Right atrium auricular region (tissue), 2 donors: ENCODE measurements at places on chromosomes 11 and 22. TPM values are rescaled to one million over a fixed set of nuclear protein-coding genes. Genes with fewer than 3 reads are reported as not detected.

The OSBP2 gene
- 4.0 TPM for total RNA-seq

The GAS2L1 gene
- total RNA-seq, result 28.0 TPM

The PATE2 gene
- not detected for total RNA-seq

DNA sequence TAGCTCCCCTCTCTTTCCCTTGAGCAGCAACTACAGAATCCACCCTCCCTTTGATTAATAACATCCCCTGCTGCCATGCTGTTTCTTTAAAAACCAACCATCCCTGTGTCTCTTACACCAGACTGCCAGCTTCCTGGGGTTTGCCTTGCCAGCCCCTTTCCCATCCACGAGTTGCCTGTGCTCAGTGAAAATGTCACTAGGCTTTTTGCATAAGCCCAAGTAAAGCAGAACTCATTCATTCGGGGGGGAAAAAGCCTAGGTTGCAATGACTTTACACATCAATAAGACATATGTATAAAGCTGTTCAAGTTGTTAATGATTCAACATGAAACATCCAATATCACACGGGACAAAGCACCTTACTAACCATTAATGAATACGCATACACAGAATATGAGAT, 398.7 kb downstream of the OPCML start:
- DNase-seq, result no peak
- no peak overlapping the region for H3K27ac ChIP-seq
- no peaks in the 10 kb centered on the region for H3K36me3 ChIP-seq

The PAX6 gene
- total RNA-seq, result not detected

The SCGB1A1 gene
- total RNA-seq, result not detected

DNA sequence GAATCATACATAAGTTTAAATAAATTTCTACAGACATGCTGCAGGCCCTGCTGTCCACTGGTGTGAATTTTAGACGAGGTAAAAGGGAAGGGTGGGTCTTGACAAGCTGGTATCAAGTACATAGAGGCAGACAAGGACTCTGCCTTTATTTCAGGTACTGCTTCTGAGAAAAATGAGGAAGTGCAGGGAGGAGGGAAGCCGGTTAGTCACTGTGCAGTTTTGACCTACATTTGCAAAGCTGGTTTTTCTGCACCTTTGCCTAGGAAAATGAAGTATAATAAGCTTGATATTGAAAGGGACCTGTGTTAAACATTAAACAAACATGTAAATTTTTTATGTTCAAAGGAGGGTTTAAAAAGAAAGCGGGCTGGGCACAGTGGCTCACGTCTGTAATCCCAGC, 24.6 kb downstream of the TMEM45B start:
- no peak for DNase-seq
- no peak overlapping the region for H3K27ac ChIP-seq
- no peaks in the 10 kb centered on the region for H3K36me3 ChIP-seq

DNA sequence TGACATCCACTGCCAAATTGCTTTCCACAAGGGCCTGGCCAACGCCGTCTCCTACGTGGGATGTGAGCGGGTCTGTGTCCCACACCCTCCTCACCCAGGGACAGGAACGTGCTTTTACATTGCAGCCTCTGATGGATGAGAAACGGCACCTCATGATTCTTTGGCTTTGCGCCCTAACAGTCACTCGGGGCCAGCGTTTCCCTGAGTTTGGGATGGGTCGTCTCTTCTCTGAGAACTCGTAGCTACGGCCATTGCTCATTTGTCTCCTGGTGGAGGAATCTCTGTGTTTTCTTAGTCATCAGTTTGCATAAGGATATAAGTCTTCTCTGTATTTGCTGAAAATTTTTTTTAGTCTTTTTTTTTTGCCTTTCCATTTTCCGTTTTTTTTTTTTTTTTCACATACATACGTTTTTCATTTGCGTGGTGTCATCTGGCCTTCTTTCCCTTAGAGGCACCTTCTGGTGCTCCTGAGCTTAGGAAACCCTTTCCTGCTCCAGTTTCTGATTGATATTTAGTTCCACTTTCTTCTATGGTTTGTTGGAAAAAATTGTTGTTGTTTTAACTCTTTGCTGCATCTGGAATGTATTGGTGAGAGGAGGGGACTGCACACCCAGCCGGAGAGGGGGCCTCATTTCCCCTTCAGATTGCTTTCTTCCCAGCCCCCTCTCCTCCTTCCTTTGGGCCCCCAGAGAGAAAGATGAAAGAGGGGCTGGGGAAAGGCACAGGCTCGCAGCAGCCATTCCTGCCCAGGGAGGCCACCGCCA, 12.0 kb downstream of the TNNT3 start:
- peaks cover 18% of the 10 kb centered on the region for H3K4me1 ChIP-seq
- no peak overlapping the region for H3K4me3 ChIP-seq
- no peaks in the 10 kb centered on the region for H3K27me3 ChIP-seq
- H3K36me3 ChIP-seq, result no peaks in the 10 kb centered on the region

The C11orf86 gene
- not detected for total RNA-seq

DNA sequence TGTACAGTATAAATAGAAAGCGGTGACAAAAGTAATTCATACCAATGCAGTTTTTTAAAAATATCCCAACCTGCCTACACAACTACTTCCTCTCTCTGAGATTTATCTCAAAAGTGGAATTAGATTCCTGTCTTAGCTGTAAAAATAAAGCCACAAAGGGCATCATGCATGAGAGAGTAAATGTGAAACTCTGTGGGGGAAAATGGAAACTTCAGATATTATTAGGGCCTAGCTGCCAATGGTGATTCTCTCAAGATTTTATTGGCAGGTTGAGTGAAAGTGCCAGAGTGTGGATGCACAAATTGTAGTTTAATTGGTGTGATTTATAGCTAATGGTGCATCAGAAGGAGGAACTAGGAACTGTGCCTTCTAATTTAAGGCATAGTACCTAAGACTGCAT, 356.9 kb upstream of the CCDC90B start:
- peaks cover 6% of the 10 kb centered on the region for H3K4me1 ChIP-seq
- H3K27me3 ChIP-seq, result no peaks in the 10 kb centered on the region
- DNase-seq, result no peak

GRCh38 chr11:28284196-28284595, 176.0 kb downstream of the METTL15 start:
- H3K27ac ChIP-seq, result no peak overlapping the region
- H3K27me3 ChIP-seq, result no peaks in the 10 kb centered on the region
- H3K36me3 ChIP-seq, result no peaks in the 10 kb centered on the region
- no peaks in the 10 kb centered on the region for H3K4me1 ChIP-seq
- no peak for DNase-seq

The ALDH3B2 gene
- total RNA-seq, result not detected

- H3K27me3 ChIP-seq, result no peaks in the 10 kb centered on the region
- DNase-seq, result no peak
- H3K4me1 ChIP-seq, result no peaks in the 10 kb centered on the region
- no peak overlapping the region for H3K4me3 ChIP-seq
- H3K36me3 ChIP-seq, result no peaks in the 10 kb centered on the region
Measured at GRCh38 chr11:66867425-66868040, 10.7 kb downstream of the LRFN4 start.

- peaks cover 48% of the 10 kb centered on the region for H3K4me1 ChIP-seq
- H3K36me3 ChIP-seq, result no peaks in the 10 kb centered on the region
- no peak overlapping the region for H3K27ac ChIP-seq
- no peaks in the 10 kb centered on the region for H3K27me3 ChIP-seq
- no peak for DNase-seq
Measured at GRCh38 chr11:86934926-86935579, 20.1 kb downstream of the FZD4 start.

The PLA2G6 gene
- total RNA-seq, result 9.0 TPM

- no peaks in the 10 kb centered on the region for H3K27me3 ChIP-seq
- no peak for DNase-seq
- H3K4me3 ChIP-seq, result no peak overlapping the region
- H3K36me3 ChIP-seq, result no peaks in the 10 kb centered on the region
Measured at GRCh38 chr11:129974237-129974636, 28.4 kb downstream of the PRDM10 start.

DNA sequence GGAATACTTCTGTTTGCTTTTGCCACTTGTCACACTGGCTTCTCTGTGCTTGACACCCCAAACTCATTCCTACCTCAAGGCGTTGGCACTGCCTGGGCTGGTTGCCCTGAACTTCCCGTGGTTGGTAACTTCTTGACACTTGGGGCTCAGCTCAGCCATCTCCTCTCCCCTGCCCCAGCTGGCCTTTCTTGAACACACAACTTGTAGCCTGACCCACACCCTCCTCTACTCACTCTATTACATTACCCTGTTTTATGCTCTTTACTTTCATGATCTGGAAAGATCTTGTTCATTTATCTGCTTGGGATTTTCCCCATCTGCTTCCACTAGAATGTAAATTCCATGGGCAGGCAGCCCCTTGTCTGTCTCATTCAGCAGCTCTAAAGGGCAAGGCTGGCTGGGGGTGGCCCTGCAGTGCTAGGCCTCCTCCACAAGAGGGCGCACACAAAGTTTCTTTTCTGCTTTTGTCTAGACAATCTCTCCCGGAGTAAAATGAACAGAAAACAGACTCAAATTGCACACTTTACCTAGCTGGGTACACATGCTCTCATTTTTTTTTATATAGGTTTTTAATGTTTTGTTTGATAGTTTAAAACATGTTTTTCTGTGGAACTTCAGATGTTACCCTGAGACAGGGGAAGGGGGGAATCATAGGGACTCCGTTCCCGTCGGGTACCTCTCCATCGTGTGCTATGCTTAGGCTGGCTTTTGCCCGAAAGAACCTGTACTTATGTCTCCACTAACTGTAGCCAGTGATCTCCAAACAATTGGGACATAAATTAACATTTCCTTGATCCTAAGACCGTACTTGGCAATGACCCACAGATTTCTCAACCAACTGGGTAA, 16.4 kb upstream of the MRGPRX2 start:
- H3K27ac ChIP-seq, result no peak overlapping the region
- no peak overlapping the region for H3K4me3 ChIP-seq
- no peaks in the 10 kb centered on the region for H3K36me3 ChIP-seq
- DNase-seq, result no peak
- no peaks in the 10 kb centered on the region for H3K4me1 ChIP-seq

DNA sequence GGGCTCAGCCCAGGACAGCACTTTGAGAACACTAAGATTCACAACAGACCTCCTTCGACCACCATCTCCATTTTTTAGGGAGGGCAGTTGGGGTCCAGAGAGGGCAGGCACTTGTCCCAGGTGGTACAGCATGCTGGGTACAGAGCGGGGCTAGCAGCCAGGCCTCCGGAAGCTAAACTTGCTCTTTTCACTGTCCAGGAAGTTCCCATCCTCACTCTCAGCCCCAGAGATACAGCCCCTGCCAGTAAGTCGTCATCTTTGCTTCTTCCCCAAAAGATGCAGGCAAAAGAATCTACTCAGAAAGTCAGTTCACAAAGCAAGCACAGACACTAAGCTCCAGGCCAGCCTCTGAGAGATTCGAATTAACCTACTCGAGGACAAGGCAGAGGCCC, 6.7 kb upstream of the RAB3IL1 start:
- no peak for DNase-seq
- no peaks in the 10 kb centered on the region for H3K27me3 ChIP-seq
- H3K36me3 ChIP-seq, result no peaks in the 10 kb centered on the region
- H3K4me1 ChIP-seq, result peaks cover 37% of the 10 kb centered on the region
- no peak overlapping the region for H3K4me3 ChIP-seq

GRCh38 chr22:28788601-28789000, 11.8 kb downstream of the XBP1 start:
- no peaks in the 10 kb centered on the region for H3K27me3 ChIP-seq
- H3K36me3 ChIP-seq, result peaks cover 52% of the 10 kb centered on the region
- H3K4me3 ChIP-seq, result no peak overlapping the region
- no peaks in the 10 kb centered on the region for H3K4me1 ChIP-seq
- H3K27ac ChIP-seq, result no peak overlapping the region
- DNase-seq, result no peak

DNA sequence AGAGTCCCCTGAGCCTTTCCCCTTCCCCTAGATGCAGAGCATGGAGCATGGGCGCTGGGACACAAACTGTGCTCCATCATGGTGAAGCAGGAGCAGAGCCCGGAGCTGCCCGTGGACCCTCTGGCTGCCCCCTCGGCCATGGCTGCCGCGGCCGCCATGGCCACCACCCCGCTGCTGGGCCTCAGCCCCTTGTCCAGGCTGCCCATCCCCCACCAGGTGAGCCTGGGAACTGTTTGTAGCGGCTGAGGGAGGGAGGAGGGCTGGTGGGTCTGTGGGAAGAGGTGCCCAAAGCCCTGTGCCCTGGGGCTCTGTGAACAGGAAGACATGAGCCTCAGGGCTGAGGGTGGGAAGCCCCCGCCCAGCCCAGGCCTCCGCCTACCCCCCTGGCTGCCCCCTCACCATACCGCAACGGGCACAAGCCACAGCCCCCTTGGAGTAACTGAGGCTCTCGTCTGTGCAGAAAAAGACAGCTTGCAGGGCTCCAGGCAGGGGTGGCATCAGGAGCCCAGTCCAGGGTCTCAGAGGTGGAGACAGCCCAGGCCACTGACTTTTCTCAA, 30.4 kb downstream of the CREB3L1 start:
- no peak overlapping the region for H3K27ac ChIP-seq
- H3K4me1 ChIP-seq, result no peaks in the 10 kb centered on the region
- no peak for DNase-seq
- H3K36me3 ChIP-seq, result no peaks in the 10 kb centered on the region

- H3K27me3 ChIP-seq, result no peaks in the 10 kb centered on the region
- H3K27ac ChIP-seq, result no peak overlapping the region
- no peaks in the 10 kb centered on the region for H3K36me3 ChIP-seq
Measured at GRCh38 chr22:44578516-44579230, 80.6 kb upstream of the RTL6 start.

- no peaks in the 10 kb centered on the region for H3K36me3 ChIP-seq
- no peaks in the 10 kb centered on the region for H3K27me3 ChIP-seq
- DNase-seq, result no peak
- no peaks in the 10 kb centered on the region for H3K4me1 ChIP-seq
- no peak overlapping the region for H3K27ac ChIP-seq
Measured at GRCh38 chr11:45440111-45440510, 154.0 kb upstream of the SYT13 start.

GRCh38 chr22:43798492-43798891, 13.6 kb downstream of the EFCAB6 start:
- H3K4me1 ChIP-seq, result no peaks in the 10 kb centered on the region
- no peak overlapping the region for H3K4me3 ChIP-seq
- DNase-seq, result no peak
- H3K27me3 ChIP-seq, result no peaks in the 10 kb centered on the region
- no peaks in the 10 kb centered on the region for H3K36me3 ChIP-seq
- no peak overlapping the region for H3K27ac ChIP-seq

- DNase-seq, result no peak
- H3K27me3 ChIP-seq, result no peaks in the 10 kb centered on the region
- peaks cover 28% of the 10 kb centered on the region for H3K4me1 ChIP-seq
- H3K27ac ChIP-seq, result no peak overlapping the region
Measured at GRCh38 chr22:46829117-46829891, 66.9 kb downstream of the TBC1D22A start.

DNA sequence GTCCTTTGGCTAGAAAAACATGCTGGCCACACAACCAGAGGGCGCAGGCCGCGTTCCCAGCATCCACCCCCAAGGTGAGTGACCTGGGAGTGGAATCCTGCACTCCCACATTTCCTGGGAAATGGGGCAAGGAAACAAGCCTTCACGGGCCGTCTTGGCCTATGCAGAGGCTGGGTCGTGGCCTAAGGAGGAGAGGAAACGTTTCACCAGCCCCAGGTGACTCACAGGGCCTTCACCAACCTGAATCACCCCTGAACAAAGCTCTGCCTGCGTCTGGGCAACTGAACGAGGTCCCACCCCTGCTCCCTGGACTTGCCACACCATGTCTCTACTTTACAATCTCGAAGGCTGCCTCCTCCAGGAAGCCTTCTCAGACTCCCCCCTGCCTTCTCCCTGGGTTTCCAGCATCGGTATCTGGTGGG, 13.2 kb downstream of the MYH9 start:
- no peak overlapping the region for H3K4me3 ChIP-seq
- H3K4me1 ChIP-seq, result no peaks in the 10 kb centered on the region
- peaks cover 29% of the 10 kb centered on the region for H3K36me3 ChIP-seq
- no peaks in the 10 kb centered on the region for H3K27me3 ChIP-seq
- no peak for DNase-seq
- peak overlapping the region; percentile 87 for H3K27ac ChIP-seq
